Substantia nigra (tissue), 51 donors: ENCODE measurements at places on chromosomes 3 and 15.

GRCh38 chr3:178623666-178624255 lies 87.5 kb downstream of the KCNMB2 start:
- DNase-seq: no peak

GRCh38 chr15:97081666-97082226 lies 751.2 kb downstream of the NR2F2 start:
- DNase-seq: no peak

DNA sequence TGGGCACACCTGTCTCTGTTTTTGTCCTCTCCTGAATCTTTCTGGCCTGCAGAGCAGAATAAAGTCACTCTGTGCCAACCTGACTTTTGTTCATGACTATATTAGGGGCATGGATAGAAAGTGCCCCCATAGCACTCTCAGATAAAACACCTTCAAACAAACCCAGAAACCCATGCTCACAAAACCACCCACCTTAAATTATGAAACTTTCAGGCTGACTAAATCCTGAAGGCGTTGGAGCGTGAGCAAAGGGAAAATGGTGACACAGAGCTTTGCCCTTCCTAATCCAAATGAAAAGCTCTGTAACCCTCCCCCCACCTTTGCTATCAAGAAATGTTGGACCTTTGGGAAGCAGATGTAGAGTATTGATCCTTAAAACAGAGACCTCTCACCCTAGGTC lies 138.9 kb downstream of the IGF1R start:
- DNase-seq: no peak

DNA sequence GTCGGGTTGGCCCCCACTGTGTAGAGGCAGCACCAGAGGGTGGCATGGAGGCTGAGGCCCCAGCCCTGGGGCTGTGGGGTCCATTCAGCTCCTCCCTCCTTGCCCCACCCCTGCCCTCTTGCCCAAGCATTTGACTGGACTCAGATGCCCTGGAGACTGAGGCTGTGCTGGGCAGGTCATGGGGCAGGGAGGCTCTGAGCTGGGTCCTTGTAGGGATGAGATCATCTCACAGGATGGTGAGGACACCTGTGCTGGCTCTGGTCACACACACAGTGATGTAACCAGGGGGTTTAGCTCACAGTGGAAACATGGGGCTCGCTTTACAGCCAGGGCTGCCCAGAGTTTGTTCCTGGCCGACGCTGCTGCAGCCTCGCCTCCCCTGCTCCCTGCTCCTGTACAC lies 17.8 kb downstream of the ALPK3 start:
- DNase-seq: no peak

DNA sequence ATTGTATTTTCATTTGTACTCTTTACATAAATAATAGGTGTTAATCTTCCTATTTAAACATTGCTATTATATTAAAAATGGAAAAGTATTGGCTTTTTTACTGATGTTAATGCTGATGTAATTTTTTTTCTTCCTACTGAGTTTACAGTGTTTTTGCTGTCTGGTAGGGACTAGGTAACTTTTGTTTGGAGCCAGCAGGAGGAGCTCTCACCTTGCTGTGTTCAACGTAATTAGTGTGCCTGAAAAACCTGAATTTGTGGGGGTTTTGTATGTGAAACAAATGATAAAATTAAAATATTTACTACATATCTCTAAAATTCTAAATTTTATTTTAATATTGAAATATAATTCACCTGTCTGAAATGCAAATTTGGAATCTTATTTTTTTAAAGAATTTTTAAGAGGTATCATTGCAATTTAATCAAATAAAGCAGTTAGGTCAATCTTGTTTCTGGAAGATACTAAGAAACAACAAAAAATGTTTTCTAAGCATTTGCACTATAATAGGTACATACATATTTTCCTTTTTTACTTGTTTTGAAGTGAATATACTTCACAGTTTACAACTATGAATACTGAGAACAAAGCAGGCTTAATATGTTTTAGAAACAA lies 48.8 kb downstream of the EPHA6 start:
- DNase-seq: no peak

DNA sequence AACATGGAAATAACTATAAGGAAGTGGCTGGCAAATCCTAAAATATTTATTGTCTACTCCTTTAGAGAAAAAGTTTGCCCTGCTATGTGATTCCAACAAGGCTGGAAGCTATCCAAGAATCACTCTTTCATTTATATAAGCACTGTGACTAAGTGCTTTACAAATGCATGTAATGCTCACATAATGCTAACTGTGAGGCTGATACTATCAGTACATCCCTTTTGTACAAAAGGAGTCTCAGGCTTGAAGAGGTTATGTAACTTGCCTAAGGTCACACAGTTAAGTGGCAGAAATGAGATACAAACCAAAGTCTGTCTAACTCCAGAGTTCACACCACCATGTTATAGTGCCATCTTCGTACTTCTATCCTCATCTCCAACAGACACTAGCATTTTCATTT lies 17.0 kb downstream of the TOPBP1 start:
- no peak for DNase-seq

- no peak for DNase-seq
Measured at GRCh38 chr15:101181349-101181748, 70.5 kb downstream of the CHSY1 start.

DNA sequence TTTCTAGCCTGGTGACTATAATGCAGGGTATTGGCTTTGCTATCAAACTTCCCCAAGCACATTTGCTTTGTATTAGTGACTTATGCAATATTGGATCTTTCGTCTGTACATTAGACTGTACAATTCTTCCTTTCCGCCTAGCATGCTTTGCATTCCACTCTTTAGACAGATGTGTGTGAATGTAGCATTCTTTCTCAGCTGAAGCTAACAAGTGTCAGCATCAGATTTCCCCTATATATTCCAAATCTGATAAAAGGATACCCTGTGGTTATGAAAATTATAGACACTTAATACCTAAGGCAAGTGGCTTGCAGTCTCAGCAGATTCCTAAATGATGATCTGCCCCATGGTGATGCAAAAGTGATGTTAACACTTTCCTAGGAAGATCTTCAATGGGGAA lies 360.1 kb downstream of the CNTN4 start:
- DNase-seq: no peak

- no peak for DNase-seq
Measured at GRCh38 chr15:39403640-39404117, 177.2 kb upstream of the THBS1 start.

DNA sequence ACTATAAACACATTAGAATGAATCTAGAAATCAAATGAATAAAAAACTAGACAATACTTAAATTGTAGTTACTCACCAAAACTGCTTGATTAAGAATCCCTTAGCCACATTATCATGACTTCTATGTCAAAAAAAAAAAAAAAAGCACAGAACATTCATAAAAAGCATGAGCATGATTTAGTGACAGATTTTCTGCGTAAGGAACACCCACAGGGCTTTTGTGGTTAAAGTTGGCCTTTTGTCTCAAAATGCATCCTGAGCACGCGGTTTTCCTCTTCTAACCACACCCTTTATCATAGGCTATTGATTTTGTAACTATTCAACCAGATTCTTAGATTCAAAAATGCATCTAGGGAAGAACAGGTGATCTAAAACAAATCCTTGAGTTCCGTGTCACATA lies 334.0 kb upstream of the NR2F2 start:
- no peak for DNase-seq

GRCh38 chr15:69627548-69628158 lies 175.0 kb downstream of the RPLP1 start:
- no peak for DNase-seq

DNA sequence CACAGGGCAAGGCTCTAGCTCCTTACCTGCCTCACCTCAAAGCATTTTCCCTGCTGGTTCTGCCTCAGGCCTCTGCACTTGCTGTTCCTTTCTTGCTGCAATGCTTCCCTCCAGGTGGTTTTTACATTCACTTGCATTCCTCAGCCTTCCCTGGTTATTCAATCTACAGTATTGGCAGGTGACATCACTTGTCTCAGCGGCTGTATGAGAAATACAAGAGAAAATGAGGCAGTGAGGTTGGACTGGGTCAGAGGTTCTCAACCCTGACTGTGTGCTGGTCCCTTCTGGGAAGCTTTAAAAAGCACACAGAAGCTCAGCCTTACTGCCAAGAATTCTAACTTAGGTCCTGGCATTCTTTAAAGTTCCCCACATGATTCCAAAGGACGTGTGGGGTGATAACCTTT lies 26.7 kb downstream of the SIAH2 start:
- no peak for DNase-seq

DNA sequence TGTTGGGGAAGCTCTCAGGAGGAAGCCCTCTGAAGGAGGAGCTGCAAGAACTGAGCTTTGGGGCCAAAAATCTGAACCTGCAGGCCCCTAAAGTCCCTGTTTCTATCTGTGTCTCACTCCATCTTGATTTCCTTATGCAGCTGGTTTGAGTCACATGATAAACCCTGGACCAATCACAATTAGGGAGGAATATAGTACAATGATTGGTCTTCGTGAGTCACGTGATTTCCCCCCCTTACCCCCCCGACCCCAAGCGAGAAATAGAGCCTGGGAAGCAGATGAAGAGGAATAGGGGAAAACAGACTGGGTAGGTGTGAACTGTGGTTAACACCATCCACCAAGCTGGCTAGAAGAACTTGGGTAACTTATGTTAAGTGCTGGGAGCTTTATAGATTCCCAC lies 12.9 kb downstream of the CRABP1 start:
- DNase-seq: no peak

GRCh38 chr15:71465131-71465955 lies 345.0 kb upstream of the NR2E3 start:
- no peak for DNase-seq

GRCh38 chr3:60989626-60990441 lies 261.4 kb downstream of the FHIT start:
- no peak for DNase-seq

GRCh38 chr15:69723404-69724096 lies 270.9 kb downstream of the RPLP1 start:
- no peak for DNase-seq

GRCh38 chr15:99071091-99071680 lies 33.7 kb upstream of the SYNM start:
- no peak for DNase-seq

DNA sequence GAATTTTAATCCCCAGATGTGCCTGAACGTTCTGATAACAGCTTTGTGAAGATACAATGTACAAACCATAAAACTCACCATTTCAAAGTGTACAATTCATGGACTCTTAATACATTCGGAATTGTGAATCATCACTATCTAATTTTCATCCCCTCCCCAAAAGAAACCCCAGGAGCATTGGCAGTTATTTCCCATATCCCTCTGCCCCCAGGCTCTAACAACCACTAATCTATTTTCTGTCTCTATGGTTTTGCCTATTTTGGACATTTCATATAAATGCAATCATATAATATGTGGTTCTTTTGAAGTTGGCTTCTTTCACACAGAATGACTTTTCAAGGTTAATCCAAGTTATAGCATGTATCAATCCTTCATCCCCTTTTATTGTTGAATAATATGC lies 25.3 kb downstream of the PRICKLE2 start:
- DNase-seq: no peak

DNA sequence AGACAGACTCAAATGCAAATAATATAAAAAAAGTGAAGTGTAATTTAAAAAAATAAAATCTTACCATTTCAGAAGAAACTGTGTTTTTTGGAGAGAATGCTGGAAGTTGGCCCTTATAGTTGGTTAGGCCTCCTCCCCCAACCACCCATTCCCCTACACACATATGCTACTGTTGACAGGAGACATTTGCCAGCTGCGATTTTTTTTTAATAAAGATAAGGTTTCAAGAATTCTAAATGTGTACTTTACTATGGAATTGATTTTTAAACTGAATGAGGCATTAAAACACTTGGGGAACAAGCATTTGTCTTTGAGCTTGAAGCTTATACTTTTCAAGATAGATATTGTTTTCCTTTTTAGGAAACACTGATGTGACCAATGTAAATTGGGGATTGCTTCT lies 4.4 kb upstream of the SSR3 start:
- no peak for DNase-seq

GRCh38 chr3:127823426-127823857 lies 1.1 kb upstream of the MGLL start:
- no peak for DNase-seq

DNA sequence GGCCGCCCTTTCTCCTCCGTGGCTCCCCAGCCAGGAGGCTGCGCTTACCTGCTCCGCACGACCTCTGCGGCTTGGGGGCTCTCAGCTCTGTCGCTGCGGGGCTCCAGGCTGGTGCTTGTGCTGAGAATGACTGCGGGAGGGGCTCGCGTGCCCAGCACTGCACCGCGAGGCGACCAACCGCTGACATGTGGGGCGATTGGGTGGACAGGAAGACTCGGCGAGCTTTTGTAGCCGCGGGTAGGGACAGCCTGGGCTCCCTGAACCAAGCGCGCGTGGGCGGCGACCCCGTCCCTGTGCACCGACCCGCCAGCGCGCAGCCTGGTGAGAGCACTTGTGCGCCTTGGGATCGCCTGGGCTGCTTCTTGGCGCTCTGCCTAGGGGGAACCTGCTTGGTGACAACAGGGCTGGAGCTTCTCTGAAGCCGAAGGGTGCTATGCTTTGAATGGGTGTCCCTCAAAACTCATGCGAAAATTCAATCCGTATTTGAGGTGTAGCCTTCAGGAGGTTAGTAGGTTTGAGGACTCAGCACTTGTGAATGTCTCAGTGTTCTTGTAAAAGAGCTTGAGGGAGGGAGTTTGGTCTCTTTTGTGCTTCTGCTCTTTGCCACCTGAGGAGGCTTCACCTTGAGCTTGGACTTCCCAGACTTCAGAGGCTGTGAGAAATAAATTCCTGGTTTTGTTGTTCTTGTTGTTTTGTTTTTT lies 50.4 kb downstream of the IL12A start:
- no peak for DNase-seq

- DNase-seq: no peak
Measured at GRCh38 chr3:63979093-63979885, 44.0 kb downstream of the PSMD6 start.
